Right ventricle myocardium inferior (tissue), 1 donor: ENCODE measurements at places on chromosomes 4 and X. TPM values are rescaled to one million over a fixed set of nuclear protein-coding genes. Genes with fewer than 3 reads are reported as not detected.

DNA sequence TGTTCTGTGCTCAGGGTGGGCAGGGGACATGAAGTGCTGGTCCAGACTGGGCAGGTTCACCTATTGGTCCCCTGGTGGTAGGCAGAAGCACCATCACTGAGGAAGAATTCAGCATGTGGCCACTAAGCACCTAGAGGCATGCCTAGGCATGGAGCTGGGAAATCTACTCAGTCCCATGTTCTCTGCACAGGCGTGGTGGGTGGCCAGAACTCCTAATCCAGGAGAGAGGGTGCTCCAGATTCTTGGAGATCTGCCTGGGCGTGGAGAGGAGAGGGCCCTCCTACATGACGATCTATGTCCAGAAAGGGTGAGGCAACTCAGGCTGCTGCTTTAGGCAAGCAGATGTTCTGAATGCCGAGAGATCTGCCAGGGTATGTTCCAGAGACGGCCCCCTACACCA is 44.6 kb upstream of the MAGEC2 start:
- DNase-seq = no peak

DNA sequence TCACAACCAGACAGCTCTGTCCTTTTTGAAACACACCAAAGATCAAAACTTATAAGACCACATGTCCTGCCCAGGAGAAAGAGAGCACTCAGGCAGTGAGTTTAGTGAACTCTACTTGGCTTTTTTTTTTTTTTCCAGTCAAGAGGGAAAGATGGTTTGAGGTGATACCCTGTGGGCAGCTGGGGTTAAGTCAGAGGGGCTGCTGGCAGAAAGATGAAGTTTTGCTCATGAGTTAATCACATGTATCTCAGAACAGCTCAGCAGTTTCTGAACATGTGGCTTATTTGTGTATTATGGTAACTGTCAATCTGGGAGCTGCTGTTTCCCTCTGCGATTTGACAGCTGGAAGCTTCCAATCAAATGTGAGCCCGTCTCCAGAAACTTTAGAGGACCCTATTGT is 56.4 kb upstream of the MAP3K15 start:
- DNase-seq = no peak

DNA sequence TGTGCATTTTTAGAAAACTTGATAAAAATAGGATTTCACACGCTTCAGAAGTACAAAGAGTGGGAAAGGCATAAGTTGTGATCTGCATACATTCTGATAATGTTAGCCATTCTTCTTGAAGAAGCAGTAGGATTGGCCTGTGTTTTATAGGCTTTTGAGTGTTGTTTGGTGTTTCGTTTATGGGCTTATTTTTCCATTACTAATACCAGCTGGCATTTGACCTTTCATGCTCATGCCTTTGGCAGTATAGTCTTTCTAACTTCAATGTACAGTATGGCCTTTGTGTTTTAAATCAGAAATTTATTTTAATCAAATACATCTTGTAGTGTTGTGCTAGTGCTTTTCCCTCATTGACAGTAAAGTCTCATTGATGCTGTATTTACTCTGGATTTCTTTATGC is 51.5 kb upstream of the SLC4A4 start:
- DNase-seq = no peak

DNA sequence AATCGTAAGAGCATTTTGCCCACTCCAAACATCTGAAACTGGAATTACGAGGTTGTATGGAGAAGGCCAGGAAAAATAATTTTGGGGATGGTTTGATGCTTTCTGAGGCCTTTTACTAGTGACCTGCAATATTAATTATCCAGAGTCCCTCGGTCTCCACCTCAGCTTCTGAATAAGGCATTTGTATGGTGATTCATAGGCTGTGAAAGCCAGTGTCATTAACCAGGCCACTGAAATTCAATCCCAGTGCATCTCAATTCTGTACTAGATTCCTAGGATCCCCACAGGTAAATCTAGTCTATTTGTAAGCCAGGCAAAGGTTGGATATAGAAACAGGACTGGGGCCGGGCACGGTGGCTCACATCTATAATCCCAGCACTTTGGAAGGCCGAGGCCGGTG is 135.4 kb upstream of the RBPJ start:
- DNase-seq = no peak

The AKAP4 gene
- total RNA-seq = not detected

The C4orf51 gene
- total RNA-seq = not detected

DNA sequence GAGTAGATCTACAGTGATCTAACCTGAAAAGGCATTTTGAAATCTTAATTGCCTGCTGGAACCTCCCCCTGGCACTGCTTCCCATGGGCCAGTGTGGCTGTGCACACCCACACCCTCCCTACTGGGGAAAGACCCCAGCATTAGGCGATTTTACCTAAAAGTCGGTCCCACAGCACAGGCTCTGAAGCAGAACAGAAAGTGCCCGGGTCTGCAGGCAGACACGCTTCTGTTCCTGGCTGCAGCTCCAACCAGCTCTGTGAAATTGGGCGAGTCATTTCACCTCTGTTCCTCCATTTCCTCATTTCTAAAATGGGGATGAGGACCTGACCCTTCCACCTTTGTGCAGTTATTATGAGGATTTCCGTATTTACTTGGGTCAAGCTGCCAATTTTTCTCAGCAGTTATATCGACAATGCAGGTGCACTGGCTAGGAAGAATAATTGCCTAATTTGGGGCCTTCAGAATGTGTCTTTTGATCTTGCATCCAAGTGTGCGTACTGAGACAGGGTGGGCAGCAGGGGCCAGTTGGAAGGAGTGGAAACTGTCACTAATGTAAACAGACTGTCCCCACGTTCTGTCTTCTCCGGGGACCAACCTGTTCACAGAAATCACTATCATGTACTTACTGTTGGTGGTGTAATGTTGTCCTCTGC is 7.1 kb downstream of the KLF3 start:
- DNase-seq = no peak
